ENCODE measurements at places on chromosomes 7 and 10.

- no peak for DNase-seq
Measured at GRCh38 chr7:133344275-133344674, 91.4 kb downstream of the EXOC4 start.

DNA sequence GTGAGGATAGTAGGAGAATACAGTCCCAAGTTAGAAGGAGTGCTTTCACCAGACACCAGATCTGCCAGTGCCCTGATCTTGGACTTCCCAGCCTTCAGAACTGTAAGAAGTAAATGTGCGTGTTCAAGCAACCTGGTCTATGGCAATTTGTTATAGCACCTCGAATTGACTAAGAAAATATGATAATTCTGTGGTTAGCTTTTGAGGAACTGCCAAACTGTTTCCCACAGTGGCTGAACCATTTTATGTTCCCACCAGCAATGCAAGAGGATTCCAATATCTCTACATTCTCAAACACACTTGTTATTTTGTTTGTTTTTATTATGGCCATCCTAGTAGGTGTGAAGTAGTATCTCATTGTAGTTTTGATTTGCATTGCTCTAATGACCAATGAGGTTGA lies 47.0 kb downstream of the RBM20 start:
- no peak for DNase-seq

DNA sequence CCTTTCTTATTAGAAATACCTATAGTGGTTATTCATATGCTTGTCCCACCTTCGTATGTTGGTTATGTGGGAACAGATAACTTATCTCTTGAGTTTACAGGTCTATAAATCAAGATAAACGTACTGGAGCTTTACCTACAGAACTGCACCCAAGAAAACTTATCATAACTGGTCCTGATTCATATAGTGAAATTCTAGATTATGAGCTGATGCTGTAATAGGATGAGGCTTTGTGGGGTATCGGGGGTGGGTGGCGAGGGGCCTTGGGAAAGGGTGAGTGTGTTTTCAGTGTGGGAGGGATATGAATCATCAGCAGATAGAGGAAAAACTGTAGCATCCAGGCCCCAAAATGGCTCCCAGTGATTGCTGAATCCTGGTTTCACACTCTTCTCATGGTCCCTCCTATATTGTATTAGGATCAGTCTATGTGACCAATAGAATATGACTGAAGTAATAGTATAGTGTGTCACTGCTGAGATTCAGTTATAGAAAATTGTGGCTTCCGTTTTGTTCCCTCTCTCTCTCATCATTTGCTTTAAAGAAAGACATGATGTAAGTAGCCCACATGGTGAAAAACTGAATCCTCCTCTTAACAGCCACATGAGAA lies 706.8 kb upstream of the LRRTM3 start:
- no peak for DNase-seq

DNA sequence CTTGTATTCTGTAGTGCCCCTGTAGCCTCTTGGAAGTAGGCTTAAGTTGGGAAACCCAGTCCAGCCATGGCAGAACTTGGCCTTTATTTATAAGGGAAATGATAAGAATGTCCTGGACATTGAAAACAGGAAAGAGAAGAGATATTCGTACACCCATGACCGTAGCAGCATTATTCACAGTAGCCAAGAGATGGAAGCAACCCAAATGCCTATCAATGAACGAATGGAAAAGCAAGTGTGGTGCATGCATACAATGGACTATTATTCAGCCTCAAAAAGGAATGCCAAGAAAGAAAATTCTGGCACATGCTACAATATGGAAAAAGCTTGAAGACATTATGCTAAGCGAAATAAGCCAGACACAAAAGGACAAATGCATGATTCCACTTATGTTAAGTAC lies 315.3 kb downstream of the CXCL12 start:
- no peak for DNase-seq

GRCh38 chr7:153566324-153566723 lies 485.9 kb upstream of the DPP6 start:
- DNase-seq: no peak

DNA sequence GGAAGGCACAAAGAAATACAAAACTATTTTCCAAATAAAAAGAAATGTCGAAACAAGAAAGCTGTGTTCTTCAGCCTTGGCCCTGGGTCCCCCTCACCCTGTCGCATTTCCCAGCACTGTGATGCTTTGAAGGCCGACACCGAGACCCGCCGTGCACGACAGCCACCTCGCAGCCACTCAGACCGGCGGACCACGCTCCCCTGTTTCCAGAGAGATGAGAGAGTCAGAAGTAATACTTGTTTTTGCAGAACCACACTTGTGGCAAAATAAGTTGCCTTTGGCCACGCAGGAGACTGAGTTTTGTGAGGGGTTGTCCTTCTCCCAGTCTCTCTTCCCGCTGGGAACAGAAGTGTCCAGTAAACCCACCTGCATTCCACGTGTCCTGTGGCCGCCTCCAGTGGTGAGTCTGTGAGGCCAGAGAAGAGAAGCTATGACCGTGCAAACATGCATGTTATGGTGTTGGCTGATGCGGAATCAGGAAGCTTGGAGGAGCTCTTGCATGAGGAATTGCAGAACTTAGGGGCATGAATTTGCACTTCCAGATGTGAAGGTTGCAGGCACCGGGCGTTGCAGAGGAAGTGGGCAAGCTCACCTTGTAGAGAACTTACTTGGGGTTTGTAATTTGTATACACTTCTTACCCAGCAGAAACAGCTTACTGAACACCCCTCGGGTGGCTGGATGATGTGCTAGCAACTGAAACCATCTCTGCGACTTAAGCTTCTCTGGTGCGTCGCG lies 194.5 kb downstream of the EBF3 start:
- no peak for DNase-seq

- no peak for DNase-seq
Measured at GRCh38 chr10:102665904-102666509, 21.7 kb downstream of the TRIM8 start.

GRCh38 chr10:30980951-30981616 lies 50.6 kb downstream of the ZNF438 start:
- DNase-seq: no peak

DNA sequence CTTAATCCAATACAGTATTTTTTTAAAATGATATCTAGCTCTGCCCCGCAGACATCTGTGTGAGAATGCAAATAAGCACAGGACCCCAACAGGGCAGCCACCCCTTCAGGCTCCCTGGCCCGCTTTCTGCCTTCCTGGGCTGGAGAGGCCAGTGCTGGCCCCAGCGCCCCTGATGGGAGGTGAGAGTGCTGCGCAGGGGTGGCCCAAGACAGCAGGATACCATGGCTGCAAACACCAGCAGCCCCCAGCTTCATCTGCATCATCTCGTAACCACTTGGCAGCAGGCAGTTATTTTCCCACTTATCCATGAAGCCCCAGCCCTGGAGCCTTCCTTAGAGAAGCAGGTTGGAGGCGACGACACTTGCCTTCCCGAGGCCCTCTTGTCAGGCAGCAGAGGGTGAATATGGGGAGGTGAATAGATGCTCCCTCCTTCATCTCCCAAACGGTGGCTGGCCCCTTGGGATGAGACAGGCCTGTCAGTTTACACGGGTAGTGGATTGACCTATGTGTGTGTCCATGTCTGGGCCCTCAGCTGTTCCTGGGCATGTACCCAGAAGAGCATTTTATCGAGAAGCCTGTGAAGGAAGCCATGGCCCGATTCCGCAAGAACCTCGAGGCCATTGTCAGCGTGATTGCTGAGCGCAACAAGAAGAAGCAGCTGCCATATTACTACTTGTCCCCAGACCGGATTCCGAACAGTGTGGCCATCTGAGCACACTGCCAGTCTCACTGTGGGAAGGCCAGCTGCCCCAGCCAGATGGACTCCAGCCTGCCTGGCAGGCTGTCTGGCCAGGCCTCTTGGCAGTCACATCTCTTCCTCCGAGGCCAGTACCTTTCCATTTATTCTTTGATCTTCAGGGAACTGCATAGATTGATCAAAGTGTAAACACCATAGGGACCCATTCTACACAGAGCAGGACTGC lies 71.2 kb downstream of the ALOX5 start:
- no peak for DNase-seq

GRCh38 chr10:71218046-71218650 lies 5.8 kb downstream of the UNC5B start:
- no peak for DNase-seq
